ENCODE measurements at places on chromosomes 3 and 15. TPM values are rescaled to one million over a fixed set of nuclear protein-coding genes. Genes with fewer than 3 reads are reported as not detected.

CYP8B1 gene
- total RNA-seq, result not detected

C3orf22 gene
- not detected for total RNA-seq

CYP1A1 gene
- total RNA-seq, result not detected

ALAS1 gene
- 33.6 TPM for total RNA-seq

LTF gene
- 0.23 TPM for total RNA-seq

IL5RA gene
- total RNA-seq, result not detected

SPTSSB gene
- 0.12 TPM for total RNA-seq

LRRC3B gene
- total RNA-seq, result 0.31 TPM

DNA sequence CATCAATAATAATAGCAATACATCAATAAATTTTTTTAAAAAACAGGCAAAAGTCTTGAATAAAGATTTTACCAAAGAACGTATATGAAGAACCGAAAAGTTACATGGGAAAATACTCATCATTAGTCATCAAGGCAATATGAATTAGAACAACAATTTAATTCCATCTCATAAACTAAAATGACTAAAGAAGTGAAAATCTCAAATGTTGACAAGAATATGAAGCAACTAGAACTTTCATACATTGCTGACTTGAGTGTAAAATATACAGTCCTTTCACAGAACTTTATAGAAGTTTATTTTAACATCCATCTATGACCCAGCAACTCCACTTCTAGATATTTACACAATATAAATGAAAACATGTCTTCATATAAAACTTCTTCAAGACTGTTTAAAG, 35.3 kb upstream of the ABHD10 start:
- no peak for DNase-seq
- H3K36me3 ChIP-seq, result peaks cover 68% of the 10 kb centered on the region
- no peaks in the 10 kb centered on the region for H3K27me3 ChIP-seq
- H3K4me1 ChIP-seq, result no peaks in the 10 kb centered on the region

GRCh38 chr3:171028025-171028778, 1.7 kb upstream of the SLC2A2 start:
- no peak overlapping the region for H3K27ac ChIP-seq
- no peaks in the 10 kb centered on the region for H3K36me3 ChIP-seq
- DNase-seq, result peak; percentile 93
- H3K4me3 ChIP-seq, result no peak overlapping the region
- peaks cover 21% of the 10 kb centered on the region for H3K4me1 ChIP-seq

DNA sequence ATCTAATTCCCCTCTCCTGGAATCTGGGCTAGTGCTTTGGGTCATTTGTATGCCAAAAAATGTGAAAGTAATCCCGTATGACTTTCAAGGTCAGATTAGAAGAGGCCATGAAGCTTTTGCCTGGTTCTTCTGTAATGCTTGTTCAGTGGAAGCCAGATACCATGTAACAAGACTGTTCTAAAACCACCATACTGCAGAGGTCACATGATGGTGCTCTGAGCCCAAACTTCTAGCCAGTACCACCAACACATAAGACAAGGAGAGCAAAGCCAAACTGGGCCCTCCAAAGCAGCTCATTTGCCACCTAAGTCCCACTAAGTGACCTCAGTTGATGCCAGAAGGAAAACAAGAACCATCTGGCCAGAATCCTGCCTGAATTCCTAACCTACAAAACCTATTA, 64.3 kb upstream of the MELTF start:
- DNase-seq, result no peak
- no peaks in the 10 kb centered on the region for H3K27me3 ChIP-seq
- H3K4me3 ChIP-seq, result no peak overlapping the region
- peaks cover 31% of the 10 kb centered on the region for H3K36me3 ChIP-seq
- H3K27ac ChIP-seq, result peak overlapping the region; percentile 6

GRCh38 chr15:80783260-80783659, 4.1 kb downstream of the CEMIP start:
- H3K36me3 ChIP-seq, result no peaks in the 10 kb centered on the region
- no peak overlapping the region for H3K4me3 ChIP-seq
- H3K4me1 ChIP-seq, result no peaks in the 10 kb centered on the region
- H3K27me3 ChIP-seq, result peaks cover 63% of the 10 kb centered on the region

DNA sequence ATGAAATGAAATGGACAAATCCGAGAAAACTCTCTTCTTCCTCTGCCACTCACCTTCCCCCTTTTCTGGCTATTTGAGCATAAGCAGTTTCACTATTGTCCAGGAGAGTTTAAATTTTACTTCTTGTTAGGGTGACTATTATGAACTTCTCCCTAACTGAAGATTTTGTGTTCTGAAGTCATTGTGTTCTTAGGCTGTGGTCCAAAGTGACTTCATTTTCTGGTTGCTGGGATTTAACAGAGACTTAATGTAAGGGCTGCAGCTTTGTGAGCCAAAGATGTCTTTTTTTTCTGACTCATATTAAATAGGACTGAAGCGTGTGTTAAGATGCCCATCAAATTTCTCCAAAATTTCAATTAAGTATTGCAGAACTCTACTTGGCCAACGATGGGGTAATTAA, 46.5 kb upstream of the FSTL1 start:
- DNase-seq, result no peak
- H3K27ac ChIP-seq, result no peak overlapping the region
- H3K4me3 ChIP-seq, result no peak overlapping the region
- no peaks in the 10 kb centered on the region for H3K27me3 ChIP-seq

DNA sequence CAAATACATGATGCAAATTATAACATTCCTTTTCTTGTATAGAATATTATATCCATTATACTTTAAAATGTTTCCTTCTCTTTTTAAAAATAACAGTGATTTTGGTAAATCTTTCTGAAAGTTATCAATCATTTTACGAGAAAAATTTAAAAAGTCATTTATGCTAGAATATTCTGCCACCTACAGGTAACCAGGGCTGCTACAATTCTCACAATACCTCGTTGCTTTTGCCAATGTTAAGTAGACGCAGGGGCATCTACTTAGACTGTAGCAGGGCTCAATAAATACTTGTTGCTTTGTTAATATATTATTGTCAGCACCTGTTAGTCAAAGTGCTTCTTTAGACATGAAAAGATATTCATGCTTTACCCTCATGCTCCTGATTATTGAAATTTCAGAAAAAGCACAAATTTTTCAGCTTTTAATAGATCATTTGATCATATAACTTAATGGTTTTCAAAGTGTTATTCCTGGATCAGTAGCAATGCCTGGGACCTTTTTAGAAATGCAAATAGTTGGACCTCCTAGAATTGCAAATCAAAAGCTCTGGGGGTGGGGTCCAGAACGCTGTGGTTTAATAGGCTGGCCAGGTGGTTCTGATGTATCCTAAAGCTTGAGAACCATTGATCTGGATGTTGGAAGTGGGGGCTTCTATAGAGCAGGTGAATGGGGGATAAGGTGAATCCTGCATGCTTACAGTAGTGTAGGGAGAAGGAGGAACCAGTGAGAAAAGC, 223.6 kb upstream of the PDZRN3 start:
- no peak for DNase-seq
- H3K4me1 ChIP-seq, result peaks cover 3% of the 10 kb centered on the region
- no peak overlapping the region for H3K4me3 ChIP-seq
- no peak overlapping the region for H3K27ac ChIP-seq
- H3K27me3 ChIP-seq, result peaks cover 82% of the 10 kb centered on the region

DNA sequence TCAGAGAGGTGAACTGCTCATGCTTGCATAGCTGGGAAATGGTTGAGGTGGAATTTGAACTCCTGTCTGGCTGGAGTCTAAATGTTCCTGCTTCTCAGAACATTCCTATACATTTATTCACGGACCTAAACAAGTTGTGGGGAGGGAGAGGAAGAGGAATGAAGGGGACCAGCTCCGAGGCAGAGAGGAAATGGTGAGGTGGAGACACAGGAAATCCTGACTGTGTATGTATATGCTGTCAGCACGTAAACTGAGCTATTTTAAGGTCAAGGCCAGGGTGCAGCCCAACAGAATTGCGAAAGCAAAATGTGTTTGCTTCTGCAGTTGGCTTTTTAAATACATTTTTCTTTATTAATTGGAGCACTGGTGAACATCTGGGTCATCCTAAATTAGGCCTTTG, 74.1 kb upstream of the POMGNT2 start:
- peak; percentile 31 for DNase-seq
- H3K27me3 ChIP-seq, result no peaks in the 10 kb centered on the region
- no peaks in the 10 kb centered on the region for H3K36me3 ChIP-seq
- no peaks in the 10 kb centered on the region for H3K4me1 ChIP-seq
- H3K4me3 ChIP-seq, result no peak overlapping the region

- no peak for DNase-seq
- H3K27me3 ChIP-seq, result peaks cover 48% of the 10 kb centered on the region
- H3K27ac ChIP-seq, result no peak overlapping the region
- H3K36me3 ChIP-seq, result no peaks in the 10 kb centered on the region
- H3K4me1 ChIP-seq, result no peaks in the 10 kb centered on the region
Measured at GRCh38 chr3:140062461-140062860, 127.5 kb downstream of the CLSTN2 start.

DNA sequence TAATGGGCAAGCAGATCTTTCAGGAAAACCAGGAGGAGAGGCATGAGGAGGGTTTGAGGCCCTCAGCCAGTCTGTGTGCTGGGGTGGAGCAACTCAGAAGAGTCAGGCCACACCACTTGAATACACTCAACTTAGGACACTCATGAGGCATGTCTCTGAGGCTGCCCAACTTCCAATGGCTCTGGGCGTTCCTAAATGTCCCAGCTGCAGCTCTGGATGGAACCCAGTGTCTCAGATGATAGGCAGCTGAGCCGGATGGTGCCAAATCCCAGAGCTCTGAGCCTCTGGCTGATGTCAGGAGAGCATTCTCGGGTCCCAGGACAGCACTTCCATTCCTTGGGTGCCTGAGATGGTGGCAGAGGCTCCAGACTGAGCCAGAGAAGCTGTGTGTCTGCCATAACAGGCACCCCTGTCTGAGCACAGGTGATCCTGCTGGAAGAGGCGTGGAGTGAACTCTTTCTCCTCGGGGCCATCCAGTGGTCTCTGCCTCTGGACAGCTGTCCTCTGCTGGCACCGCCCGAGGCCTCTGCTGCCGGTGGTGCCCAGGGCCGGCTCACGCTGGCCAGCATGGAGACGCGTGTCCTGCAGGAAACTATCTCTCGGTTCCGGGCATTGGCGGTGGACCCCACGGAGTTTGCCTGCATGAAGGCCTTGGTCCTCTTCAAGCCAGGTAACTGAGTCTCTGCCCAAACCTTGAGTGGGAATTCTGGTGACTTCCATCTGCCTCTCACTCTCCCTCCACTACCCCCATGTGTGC, 2.8 kb downstream of the NR2E3 start:
- no peaks in the 10 kb centered on the region for H3K36me3 ChIP-seq
- H3K27me3 ChIP-seq, result no peaks in the 10 kb centered on the region
- H3K4me1 ChIP-seq, result no peaks in the 10 kb centered on the region
- H3K27ac ChIP-seq, result no peak overlapping the region
- no peak for DNase-seq
- H3K4me3 ChIP-seq, result no peak overlapping the region

- DNase-seq, result peak; percentile 58
- H3K27me3 ChIP-seq, result no peaks in the 10 kb centered on the region
- H3K27ac ChIP-seq, result peak overlapping the region; percentile 50
- H3K4me1 ChIP-seq, result peaks cover 19% of the 10 kb centered on the region
- H3K36me3 ChIP-seq, result no peaks in the 10 kb centered on the region
Measured at GRCh38 chr3:57951066-57951882, 56.9 kb upstream of the FLNB start.

- H3K27me3 ChIP-seq, result peaks cover 2% of the 10 kb centered on the region
- H3K36me3 ChIP-seq, result no peaks in the 10 kb centered on the region
- no peak for DNase-seq
- H3K27ac ChIP-seq, result no peak overlapping the region
Measured at GRCh38 chr15:72160696-72161245, 36.8 kb downstream of the GRAMD2A start.

DNA sequence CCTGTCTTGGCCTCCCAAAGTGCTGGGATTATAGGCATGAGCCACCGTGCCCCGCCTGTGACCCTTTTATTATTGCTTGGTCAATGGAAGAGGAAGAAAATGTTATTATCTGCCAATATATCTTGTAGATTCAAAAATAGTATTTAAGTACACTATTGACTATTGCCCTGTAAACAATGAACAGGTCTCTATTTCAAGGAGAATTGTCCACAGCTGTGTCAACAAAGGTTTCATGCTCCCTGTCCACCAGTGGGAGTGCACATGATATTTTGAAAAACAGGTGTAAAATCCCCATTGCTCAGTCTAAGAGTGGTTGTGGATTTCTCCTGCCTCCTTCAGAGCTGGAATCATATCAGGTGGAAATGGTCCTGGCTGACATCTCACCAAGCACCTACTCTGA, 36.5 kb upstream of the IGF1R start:
- H3K27ac ChIP-seq, result no peak overlapping the region
- H3K4me3 ChIP-seq, result no peak overlapping the region
- no peaks in the 10 kb centered on the region for H3K4me1 ChIP-seq
- DNase-seq, result peak; percentile 14
- no peaks in the 10 kb centered on the region for H3K36me3 ChIP-seq

GRCh38 chr15:91925794-91926193, 72.3 kb downstream of the SLCO3A1 start:
- H3K27ac ChIP-seq, result no peak overlapping the region
- H3K4me1 ChIP-seq, result no peaks in the 10 kb centered on the region
- H3K36me3 ChIP-seq, result no peaks in the 10 kb centered on the region
- DNase-seq, result no peak
- no peak overlapping the region for H3K4me3 ChIP-seq

- H3K27me3 ChIP-seq, result no peaks in the 10 kb centered on the region
- peaks cover 55% of the 10 kb centered on the region for H3K36me3 ChIP-seq
- H3K4me1 ChIP-seq, result no peaks in the 10 kb centered on the region
- DNase-seq, result no peak
Measured at GRCh38 chr3:119237299-119237698, 3.4 kb downstream of the B4GALT4 start.

- no peaks in the 10 kb centered on the region for H3K4me1 ChIP-seq
- DNase-seq, result no peak
- no peak overlapping the region for H3K27ac ChIP-seq
- H3K4me3 ChIP-seq, result no peak overlapping the region
Measured at GRCh38 chr3:166606988-166607387, 769.8 kb upstream of the BCHE start.

GRCh38 chr3:130506031-130506430, 10.9 kb upstream of the COL6A6 start:
- no peak overlapping the region for H3K4me3 ChIP-seq
- no peak for DNase-seq
- H3K27me3 ChIP-seq, result peaks cover 5% of the 10 kb centered on the region
- H3K36me3 ChIP-seq, result no peaks in the 10 kb centered on the region

DNA sequence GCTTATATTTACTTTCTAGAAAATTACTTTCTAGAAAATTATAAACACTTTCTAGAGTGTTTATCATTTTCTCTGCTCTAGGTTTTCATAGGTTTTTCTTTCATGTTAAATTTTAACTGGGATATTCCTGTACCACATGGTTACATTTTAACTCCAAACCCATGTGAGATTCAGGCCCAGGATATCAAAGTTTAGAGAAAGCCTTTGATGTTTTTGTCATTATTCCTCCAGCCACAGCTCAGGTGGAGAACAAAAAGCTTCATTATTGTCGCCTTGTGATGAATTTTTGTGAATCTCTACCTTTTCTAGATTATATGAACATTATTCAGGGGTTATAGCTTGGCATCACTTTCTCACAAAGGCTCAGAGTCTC, 816.0 kb downstream of the SQOR start:
- DNase-seq, result no peak
- H3K4me1 ChIP-seq, result no peaks in the 10 kb centered on the region
- H3K27me3 ChIP-seq, result no peaks in the 10 kb centered on the region
- H3K36me3 ChIP-seq, result no peaks in the 10 kb centered on the region
- H3K27ac ChIP-seq, result no peak overlapping the region
- H3K4me3 ChIP-seq, result no peak overlapping the region

All from endodermal cell (in vitro differentiated cells).